ENCODE measurements at places on chromosomes 7 and 10. TPM values are rescaled to one million over a fixed set of nuclear protein-coding genes. Genes with fewer than 3 reads are reported as not detected.

- no peak for DNase-seq
Measured at GRCh38 chr7:24956021-24956420, 24.0 kb downstream of the OSBPL3 start.

DNA sequence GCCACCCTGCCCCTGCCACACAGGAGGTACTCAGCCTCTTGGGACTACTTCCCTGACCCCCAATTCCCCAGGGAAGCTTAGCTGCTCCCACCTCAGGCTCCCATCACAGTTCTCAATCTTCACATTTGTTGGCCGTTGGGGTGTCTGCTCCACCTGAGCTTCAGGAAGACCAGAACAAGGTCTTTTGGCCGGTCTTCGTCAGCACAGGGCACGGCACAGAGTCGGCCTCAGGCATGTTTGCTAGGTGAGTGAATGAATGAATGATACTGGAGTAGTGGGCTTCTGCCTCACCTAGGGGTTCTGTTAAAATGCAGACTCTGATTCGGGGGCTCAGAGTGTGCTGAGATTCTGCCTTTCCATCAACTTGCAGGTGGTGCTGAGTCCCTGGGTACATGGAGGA is 20.3 kb downstream of the GPRIN2 start:
- no peak for DNase-seq

DNA sequence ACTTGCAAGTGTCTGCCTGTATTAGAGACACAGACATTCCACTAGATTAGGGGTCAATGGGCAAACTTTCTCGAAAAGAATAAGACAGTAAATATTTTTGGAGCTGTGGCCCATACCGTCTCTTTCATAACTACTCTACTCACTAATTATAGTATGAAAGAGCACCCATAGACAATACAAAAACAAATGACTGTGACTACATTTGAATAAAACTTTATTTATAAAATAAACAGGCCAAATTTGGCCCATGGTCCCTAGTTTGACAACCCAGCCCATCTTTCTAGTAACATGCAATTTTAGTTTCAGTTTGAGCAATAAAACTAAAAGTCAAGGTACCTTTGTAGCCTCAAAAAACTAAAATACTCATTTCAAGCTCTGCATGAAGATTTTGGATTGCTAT is 294.6 kb downstream of the PARD3 start:
- DNase-seq, result no peak

DNA sequence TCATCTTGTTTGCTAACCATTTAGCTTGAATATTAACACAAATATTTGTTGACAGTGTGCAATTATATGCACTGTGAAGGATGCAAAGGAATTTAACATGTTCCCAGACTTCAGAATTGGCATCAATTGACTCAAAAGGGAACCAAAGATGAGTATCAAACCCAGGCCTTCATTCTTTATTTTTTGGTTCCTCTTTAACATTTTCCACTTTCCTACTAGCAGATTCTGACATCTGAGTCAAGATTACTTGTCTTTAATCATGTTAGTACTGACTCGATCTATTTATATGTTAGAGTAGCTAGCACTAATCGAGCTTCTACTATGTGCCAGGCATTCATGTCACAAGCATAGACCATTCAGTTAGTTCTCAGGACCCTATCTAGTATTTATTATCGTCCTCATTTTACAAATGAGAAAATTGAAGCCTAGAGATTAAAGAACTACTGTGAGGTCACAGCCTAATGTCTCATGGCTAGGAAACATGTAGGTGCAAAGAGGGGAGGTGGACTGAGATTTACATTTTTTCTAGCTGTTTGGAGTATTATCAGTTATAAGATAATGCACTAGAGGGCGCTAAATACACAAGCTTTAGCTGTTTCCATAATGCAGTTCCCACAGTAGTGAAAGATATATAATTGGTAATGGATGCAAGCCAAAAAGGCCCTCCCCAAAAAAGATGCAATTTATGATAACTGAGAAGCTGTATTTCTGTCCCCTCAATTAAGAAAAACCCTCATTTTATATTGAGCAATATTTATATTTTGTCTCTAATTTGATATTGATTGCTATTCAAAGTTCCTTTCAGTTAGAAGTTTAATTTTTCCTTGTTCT is 32.9 kb upstream of the KMT2E start:
- peak; percentile 74 for DNase-seq

GRCh38 chr10:109203646-109204353 is 719.5 kb downstream of the XPNPEP1 start:
- peak; percentile 70 for DNase-seq

DNA sequence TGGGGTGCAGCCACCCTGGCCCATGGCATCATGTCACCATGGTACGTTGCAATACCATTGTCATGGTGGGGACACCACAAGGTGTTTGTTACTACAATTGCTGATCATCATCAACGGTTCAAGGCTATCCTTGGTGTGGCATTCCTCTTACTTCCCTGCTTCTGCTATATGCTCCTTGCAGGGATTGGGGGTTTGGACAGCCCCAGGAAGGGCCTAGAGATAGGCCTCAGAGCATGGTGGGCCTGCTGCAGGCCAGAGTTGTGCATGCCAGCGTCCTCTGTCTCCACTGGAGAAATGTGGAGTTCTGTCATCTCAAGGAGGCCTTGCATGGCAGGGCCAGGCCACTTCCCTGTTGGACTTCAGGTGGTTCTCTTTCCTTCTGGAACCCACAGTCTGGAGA is 234.6 kb upstream of the MKI67 start:
- DNase-seq, result no peak

GRCh38 chr10:101050208-101051069 is 11.3 kb upstream of the KAZALD1 start:
- DNase-seq, result peak; percentile 51

DNA sequence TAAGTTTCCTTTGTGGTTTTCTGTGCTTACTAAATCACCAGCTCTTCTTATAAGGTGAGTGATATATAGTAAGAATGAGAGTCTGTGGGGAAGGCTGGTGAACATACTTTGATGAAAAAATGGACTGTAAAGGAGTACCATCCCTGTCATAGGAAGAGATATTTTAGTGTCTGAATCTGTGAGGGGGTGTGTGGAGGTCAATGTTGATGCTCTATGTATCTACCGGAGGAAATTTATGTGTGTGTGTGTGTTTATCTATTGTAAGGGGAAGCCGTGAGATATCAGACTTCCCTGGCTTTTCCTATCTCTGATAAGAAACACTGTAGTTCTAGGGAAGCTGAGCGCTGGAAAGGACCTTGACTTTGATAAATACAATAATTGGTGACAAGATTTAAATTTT is 179.0 kb downstream of the PCDH15 start:
- DNase-seq, result no peak

DNA sequence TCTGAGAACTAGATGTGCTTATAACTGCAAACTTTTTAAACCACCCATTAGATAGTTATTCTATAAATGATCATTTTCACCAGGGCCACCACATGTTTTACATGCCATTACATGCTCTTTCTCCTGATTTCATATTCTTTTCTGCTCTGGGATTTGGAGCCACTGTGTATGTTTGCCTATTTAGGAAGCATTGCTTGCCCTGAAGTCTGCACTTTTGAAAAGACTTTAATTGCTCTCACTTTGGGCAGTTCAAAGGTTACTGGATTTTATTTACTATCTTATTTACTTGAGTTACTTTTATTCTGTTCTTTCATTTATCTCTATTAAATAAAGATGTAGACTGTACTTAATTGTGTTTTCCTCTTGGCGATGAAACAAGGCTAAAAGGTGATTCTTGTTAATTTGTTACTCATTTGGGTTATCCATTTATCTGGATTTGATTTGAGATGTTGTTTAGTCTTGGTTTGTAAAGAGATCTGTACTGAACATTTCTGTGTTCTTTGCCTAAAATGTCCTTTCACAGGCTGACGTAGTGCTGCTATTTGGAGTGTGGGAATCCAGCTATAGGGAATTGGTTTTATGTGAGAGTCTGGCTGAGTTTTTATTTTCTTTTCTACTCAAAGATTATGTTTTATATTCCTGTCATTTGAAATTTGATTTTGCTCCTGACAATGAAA is 88.8 kb downstream of the SUGCT start:
- no peak for DNase-seq

DNA sequence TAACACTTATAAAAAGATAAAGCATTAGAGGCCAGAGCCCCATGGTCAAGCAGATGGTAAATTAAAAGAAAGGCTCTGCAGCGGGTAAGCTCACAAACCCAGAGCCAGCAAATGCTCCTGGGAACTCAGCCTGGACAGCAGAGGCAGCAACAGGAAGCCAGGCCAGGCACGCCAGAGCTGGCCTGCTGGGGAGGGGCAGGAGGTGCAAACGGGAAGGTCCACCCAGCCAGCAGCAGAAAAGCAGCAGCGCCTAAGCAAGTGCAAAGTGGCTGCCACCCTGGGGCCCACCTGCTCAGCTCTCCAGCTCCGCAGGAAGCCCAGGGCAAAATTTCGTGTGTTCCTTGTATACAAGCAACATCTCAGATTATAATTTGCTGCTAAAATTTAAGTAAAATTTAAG is 82.7 kb upstream of the GPR22 start:
- DNase-seq, result peak; percentile 45

DNA sequence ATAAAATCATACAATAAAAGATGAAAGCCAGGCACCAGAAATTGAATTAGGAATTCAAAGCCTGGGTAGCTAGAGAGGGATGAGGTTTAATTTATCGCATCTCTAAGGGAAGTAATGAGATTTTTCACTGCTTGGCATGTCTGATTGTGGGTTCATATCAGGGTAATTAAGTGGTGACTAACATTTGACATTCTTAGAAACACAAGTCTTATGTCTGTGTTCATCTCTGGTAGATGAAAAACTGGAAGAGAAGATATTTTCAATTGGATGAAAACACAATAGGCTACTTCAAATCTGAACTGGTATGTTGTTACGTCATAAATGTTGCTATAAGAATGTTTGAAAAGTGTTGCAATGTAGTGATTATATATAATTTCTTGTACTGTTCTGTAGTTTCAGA is 36.8 kb upstream of the ARMS2 start:
- DNase-seq, result peak; percentile 66

GRCh38 chr7:134520130-134520529 is 7.2 kb upstream of the AKR1B10 start:
- peak; percentile 62 for DNase-seq

- DNase-seq, result peak; percentile 43
Measured at GRCh38 chr10:86969421-86970041, 1.2 kb downstream of the ADIRF start.

DNA sequence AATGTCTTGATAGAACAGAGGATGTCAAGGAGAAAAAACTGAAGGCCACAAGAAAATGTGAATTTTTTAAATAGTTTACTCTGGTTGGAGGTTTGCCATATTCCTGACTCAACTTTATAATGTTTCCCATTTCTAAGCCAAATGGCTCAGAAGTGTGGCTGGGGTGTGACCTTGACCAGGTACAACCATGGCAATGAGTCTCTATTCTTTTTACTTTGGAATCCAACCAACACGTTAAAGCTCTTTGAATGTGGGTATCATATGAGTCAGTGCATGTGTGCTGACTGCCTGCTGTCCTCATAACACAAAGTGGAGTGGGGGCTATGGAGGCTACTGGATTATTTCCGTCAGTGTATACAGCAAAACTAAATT is 33.5 kb upstream of the DLD start:
- DNase-seq, result peak; percentile 49

DNA sequence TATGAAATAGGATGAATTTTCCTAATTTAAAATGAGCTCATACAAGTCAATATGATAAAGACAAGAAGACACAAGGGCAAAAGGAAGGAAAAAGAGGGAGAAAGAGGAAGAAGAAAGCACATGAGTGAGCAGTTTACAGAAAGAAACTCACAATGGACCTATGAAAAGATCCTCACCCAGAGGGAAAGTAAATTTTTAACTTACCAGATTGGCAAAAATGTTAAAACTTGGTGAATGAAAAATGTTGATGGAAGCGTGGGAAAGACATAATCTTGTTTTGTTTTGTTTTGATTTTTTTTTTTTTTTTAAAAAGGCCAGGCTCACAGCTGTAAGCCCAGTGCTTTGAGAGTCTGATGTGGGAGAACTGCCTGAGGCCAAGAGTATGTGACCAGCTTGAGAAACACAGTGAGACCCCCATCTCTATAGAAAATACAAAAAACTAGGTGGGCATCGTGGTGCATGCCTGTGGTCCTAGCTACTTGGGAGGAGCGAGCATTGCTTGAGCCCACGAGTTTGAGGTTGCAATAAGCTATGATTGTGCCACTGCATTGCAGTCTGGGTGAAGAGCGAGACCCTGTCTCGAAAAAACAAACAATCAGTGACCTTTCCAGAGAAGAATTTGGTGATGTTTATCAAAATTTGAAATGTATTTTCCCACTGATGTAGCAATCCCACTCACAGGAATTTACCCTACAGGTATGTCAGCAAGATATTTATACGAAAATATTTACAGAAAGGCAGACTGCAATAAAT is 152.9 kb upstream of the ASAH2 start:
- no peak for DNase-seq

DNA sequence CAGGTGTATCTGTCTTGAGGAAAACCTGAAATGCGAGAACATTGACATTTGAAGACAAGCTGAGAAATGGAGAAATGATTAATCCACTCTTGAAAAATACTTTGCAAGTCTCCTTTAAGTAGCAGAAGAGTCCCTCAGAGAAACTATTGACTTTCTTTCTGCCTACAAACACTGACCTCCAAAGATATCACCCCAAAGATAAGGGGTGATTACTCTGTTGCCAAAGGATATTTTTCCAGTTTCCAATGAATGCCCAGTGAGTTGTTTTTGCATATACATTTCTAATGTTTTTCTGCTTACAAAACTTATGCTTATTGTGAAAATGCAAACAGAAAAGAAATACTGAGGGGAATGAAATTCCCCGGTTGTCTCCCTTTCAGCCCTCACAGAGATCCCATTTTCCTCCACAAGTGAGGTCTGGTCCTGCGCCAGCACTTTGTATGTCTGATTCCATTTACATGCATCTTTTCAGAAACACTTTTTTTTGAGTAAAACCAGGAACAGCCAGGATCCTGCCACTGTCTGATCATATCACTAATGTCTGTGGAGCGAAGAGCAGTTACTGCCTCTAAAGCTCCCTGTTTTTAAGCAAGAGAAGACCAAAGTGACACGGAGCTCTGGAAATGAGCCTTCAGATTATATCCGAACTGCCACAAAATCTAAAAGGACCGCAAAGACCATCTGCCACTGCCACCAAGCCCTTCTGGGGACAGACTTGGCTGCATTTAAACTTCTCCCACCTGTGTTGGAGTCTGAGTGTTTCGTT is 82.9 kb upstream of the PDCD4 start:
- DNase-seq, result no peak

- no peak for DNase-seq
Measured at GRCh38 chr10:76883596-76883995, 754.0 kb downstream of the KCNMA1 start.

GRCh38 chr10:104257235-104257634 is 2.5 kb downstream of the GSTO1 start:
- no peak for DNase-seq

The COG5 gene
- 53.1 TPM for total RNA-seq

The ARHGEF5 gene
- 3.2 TPM for total RNA-seq

The ATOH7 gene
- total RNA-seq, result not detected

The GLCCI1 gene
- 11.7 TPM for total RNA-seq

The DBF4 gene
- 38.8 TPM for total RNA-seq

The EEPD1 gene
- total RNA-seq, result 5.7 TPM

The AUTS2 gene
- total RNA-seq, result 33.4 TPM

The AVL9 gene
- total RNA-seq, result 26.9 TPM

The ATE1 gene
- 39.9 TPM for total RNA-seq

The OR2A7 gene
- total RNA-seq, result 0.98 TPM

The MSMB gene
- total RNA-seq, result not detected

The OR2A42 gene
- not detected for total RNA-seq

The ZC3HAV1 gene
- 20.0 TPM for total RNA-seq

The PRF1 gene
- total RNA-seq, result not detected
